ELR (cell line): ENCODE measurements at places on chromosomes 5 and 9.

DNA sequence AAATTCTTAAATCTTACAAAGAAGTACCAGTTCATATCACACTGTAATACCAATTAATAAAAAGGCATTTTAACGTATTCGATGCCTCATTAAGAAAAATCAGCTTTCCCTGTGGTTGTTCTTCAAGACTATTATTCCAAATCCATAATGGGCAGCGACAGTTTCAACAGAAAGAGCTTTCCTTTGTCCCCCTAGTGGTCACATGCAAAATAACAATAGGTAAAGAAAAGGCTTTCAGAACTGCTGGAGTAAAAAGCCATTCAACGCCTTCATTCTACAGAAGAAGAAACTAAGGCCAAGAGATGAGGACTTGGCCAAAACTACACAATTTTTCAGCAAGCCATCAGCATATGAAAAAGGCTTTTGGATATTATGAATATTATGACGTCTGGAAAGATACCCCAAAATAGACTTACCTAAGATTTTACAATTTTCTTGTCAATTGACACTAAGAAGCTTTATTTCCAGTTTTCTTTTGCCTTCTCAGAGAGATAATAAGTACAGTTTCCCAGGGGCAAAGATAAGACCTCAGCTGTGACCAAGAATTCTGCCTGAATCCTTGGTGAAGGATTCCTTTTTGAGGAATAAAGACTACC lies 6.7 kb upstream of the CDH6 start:
- peak; percentile 49 for DNase-seq

- DNase-seq = peak; percentile 20
Observed at GRCh38 chr9:93041108-93041802, 17.2 kb upstream of the SUSD3 start.

DNA sequence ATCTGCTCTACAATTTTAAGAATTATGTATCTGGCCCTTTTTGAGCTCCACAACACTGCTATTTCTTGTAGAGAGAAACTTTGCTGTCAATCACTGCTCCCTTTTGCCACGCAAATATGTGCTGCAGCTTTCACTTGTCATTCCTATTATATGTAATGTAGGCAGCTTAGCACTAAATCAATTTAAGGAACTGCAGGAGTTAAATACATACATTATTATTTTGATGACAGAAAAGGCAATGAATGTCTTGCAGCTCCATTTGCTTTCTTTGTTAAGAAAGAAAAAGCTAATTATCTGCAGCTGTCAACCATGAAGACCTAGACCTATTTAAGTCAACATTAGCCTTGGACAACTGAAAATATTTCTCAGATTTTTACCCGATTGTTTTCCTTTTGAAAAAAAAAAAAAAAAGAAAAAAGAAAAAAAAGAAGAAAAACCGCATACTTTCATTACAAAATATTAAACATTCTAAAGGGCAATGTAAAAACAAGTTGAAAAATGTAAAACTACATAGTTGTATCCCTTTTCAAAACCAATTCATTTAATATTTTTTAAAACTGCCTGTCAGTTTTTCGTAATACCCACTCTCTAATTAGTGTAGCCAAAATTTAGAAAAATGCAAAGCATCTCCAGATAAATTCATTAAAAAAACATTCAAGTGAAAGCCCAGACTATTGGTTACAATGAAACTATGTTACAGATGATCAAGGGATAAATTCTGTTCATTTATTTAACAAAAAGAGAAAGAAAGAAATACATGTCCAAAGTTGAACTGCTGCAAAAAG lies 57.2 kb downstream of the RFX3 start:
- DNase-seq = no peak

GRCh38 chr9:116278326-116278725 lies 124.7 kb downstream of the PAPPA start:
- DNase-seq = peak; percentile 29

- no peak for DNase-seq
Observed at GRCh38 chr9:93028448-93029006, 30.0 kb upstream of the SUSD3 start.

DNA sequence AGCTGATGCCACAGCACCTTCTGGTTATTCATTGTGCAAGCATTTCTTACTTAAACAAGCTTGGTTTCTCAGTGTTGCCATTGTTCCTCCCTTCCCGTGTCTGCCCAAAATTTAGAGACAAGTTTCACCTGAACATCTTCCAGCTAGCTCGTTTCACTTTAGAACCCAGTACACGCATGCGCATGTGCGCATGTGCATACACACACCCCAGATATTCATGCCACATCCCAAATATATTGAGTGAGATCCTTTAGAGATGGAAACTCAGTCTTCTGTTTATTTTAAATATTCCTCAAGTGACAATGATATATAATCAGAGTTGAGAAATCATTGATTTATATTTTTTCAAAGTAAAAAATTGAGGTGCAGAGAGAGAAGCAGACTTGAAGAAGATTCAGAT lies 147.6 kb downstream of the PLK2 start:
- DNase-seq = no peak

DNA sequence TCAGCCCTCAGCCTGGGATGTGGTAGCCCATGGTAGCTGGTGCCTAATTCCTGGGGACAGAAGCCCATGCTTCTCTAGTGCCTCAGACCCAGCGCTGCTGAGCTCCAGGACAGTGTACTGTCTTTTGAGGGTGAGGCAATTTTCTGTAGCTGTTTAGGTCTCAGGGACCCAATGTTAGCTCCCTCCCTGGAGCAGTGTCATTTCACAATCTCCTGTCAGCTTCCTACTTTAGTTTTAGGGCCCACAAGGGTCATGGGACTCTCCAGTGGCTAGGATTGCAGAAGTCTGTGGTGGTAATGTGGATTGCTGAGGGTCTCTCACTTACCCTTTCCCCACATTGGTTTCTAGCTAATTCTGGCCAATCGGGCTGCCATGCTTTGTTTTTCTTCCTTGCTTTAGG lies 67.7 kb upstream of the CCL21 start:
- no peak for DNase-seq

- no peak for DNase-seq
Observed at GRCh38 chr9:75911390-75911789, 20.9 kb downstream of the PCSK5 start.

DNA sequence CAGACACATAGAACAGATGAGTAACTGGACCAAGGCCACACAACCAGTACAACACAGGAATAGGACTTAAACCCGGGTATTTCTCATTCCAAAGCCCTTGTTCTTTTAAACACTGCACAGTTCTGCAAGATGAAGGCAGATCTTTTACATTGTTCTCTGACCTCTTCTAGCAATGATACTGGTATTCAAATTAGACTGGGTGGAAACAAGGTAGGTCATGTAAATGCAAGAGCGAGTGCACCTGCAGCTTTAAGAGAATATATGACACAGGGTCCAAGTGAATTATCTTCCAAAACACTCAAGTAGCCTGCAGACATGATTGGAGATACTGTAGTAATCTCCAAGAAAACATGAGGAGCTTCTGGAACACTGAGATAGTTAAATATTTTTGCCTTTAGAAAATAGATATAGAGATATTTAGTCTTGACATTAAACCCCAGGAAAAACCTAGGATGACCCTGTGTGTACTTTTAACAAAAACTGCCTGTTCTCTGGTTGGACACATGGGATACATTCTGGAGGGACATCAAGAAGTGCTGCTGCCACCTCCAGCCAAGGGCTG lies 130.6 kb upstream of the EPB41L4A start:
- DNase-seq = no peak

DNA sequence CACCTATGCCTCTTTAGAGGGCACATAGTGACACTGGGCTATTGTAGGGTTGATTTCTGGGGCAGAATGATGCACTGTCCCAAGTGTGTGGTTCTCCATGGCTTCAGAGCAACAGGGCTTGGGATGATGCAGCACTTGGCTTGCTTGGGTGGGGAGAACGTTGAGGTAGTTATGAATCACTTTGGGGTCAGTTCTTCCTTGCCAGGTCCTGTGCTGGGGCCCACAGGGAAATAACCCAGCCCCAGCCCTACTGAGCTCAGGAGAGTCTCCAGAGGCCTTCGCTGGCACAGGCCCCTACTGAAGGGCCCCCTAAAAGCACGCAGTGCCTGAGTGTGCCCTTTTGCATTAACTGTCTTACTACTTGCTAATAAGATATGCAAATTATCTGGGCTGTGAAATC lies 24.2 kb downstream of the JADE2 start:
- peak; percentile 84 for DNase-seq

GRCh38 chr5:102090770-102091169 lies 205.3 kb downstream of the SLCO4C1 start:
- DNase-seq = peak; percentile 47
